ENCODE measurements at places on chromosomes 13 and 19.

- no peak for DNase-seq
These were observed 50.8 kb upstream of the FREM2 start for GRCh38 chr13:38636073-38636472.

- DNase-seq = peak; percentile 37
These were observed 915 bp downstream of the SHC2 start for GRCh38 chr19:459724-460511.

DNA sequence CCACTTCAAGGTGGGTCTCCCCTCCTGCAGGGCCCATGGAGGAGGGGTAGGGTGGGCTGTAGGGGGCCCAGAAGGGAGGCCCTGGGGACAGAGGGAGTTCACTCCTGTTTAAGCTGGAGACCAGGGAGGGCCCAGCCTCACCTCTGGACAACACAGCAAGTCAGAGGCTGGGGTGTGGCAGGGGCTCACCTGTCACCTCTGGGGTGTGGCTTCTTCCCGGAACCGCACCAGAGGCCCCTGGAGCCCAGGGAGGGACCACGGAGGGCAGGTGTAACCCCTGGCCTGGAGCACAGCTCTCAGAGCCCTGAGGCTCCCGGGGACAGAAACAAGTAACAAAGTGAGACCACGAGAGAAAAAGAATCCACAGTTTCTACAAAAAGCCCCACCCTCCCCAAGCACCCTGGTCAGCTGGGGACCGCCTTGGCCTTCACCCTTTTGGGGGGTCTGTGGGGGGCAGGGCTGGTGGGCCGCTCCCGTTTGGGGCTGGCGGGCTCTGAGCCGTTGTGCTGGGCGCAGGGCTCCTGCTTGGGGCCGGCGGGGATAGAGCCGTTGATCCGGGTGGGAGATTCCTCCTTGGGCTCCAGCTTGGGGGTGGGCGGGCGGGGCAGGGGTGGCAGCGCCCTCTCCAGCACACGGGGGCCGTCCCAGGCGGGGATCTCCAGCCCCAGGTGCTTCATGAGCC, 8.0 kb downstream of the SIRT6 start:
- DNase-seq = no peak

GRCh38 chr19:30387311-30388115, 15.3 kb downstream of the ZNF536 start:
- no peak for DNase-seq

- DNase-seq = peak; percentile 23
These were observed 874.8 kb upstream of the SLITRK6 start for GRCh38 chr13:86673931-86674431.

DNA sequence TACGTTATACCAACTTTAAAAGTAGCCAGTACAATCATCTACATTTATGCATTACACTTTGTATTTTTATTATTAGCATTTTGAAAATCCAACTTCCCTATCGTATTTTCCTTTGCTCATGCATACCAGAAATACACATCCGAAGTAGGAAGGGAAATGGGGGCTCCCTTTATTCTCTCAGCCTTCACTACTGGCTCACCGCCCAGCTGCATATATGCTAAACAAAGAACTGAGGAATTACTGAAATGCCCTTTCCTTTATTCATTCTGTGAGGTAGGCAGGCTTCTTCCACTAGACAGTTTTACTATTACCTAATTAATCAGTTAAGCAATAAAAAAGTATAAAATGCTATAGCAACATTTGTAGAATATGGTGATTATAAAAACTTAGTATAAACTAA, 291.6 kb downstream of the KLF12 start:
- no peak for DNase-seq

GRCh38 chr19:42191855-42192254, 25.6 kb downstream of the DEDD2 start:
- DNase-seq = peak; percentile 98

GRCh38 chr19:8030960-8031359, 21.6 kb upstream of the CCL25 start:
- no peak for DNase-seq

- DNase-seq = peak; percentile 81
These were observed 87.2 kb downstream of the SLC7A1 start for GRCh38 chr13:29508130-29508875.

GRCh38 chr13:88068316-88068715, 397.1 kb downstream of the SLITRK5 start:
- peak; percentile 43 for DNase-seq

GRCh38 chr19:18480006-18480691, 41.7 kb downstream of the ELL start:
- peak; percentile 70 for DNase-seq

DNA sequence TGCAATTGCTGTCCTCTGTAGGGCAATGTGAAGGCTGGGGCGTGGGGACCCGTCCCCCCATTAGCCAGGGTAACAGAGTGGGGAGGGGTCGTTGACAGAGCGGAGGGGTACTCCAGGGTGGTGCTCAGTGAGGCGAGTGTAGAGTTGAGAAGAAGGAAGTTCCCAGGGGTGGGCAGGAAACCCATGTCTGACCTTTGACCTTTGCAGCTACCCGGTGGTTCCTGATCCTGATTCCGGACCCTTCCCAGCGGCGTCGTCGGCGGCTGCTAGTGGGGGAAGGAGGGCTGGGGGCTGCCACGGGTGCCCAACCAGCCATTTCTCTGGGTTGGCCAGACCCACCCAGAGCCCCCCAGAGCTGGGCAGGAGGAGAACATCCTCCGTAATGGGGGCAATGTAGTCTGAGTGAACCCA, 2.1 kb upstream of the PLVAP start:
- DNase-seq = no peak

DNA sequence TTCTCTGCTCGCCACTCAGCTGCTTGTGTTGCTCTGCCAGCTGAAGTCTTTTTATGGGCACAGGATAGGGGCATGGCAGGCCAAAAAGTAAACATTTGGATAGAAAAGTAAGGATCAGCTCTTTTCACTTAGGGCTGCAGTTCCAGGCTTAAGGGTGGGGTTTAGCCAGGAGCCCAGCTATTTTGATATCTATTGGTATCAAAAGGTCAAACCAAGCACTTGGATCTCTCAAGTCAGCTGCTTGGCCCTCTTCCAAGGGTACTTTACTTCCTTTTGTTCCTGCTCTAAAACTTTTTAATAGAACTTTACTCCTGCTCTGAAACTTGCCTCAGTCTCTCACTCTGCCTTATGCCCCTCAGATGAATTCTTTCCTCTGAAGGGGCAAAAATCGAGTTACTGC, 55.7 kb upstream of the ABCC4 start:
- no peak for DNase-seq

- peak; percentile 61 for DNase-seq
These were observed 27.5 kb upstream of the KATNAL1 start for GRCh38 chr13:30334663-30335386.
